ENCODE measurements at places on chromosomes 5 and 9.

DNA sequence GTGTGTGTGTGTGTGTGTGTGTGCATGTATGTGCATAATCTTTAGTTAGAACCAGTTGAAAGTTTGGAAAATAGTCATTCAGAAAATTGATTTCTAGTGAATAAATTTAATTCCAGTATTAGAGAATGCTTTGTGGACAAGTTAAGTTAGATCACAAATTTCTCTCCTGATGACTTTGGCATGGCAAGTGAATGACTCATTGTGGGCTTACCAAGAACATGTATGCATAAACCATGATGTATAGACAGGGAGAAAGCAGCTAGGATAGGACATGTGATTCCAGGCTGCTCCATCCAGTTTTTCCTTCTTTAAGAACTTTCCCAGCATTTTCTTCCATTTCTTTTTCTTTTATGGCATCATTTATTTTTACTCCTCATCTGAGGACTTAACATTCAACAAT lies 85.7 kb upstream of the SGCD start:
- no peak for DNase-seq

DNA sequence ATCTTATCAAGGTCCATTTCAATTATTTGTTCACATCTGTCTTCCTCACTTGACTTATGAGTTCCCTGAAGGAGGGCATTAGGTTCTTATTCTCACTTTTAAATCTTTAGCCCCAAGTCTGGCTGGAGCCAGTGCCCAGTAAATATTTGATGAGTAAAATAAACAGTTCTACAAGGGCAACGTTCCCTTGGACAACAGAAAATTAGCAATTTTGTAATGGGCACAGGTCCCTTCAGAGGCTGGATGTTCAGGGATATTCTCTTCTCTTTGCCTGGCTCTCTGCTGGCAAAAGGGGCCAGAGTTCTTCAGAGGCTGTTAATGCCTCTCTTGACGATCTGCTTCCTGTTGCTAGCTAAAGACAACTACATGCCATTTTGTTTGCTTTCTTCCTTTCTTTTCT lies 149.7 kb downstream of the SEMA6A start:
- DNase-seq = no peak

GRCh38 chr5:173498739-173499470 lies 117.5 kb downstream of the BOD1 start:
- DNase-seq = no peak

DNA sequence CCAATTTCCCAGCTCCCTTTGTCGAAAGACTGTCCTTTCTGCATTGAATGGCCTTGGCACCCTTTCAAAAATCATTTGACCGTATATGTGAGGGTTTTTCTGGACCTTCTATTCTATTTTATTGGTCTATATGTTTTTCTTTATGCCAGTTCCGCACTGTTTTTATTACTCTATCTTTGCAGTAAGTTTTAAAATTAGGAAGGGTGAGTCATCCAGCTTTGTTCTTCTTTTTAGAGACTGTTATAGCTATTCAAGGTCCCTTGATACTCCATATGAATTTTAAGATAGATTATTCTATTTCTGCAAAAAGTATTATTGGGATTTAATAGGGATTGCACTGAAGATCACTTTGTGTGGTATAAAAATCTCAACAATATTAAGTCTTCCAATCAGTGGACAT lies 44.2 kb upstream of the STARD4 start:
- DNase-seq = no peak

GRCh38 chr9:6068983-6069382 lies 53.6 kb upstream of the RANBP6 start:
- no peak for DNase-seq

DNA sequence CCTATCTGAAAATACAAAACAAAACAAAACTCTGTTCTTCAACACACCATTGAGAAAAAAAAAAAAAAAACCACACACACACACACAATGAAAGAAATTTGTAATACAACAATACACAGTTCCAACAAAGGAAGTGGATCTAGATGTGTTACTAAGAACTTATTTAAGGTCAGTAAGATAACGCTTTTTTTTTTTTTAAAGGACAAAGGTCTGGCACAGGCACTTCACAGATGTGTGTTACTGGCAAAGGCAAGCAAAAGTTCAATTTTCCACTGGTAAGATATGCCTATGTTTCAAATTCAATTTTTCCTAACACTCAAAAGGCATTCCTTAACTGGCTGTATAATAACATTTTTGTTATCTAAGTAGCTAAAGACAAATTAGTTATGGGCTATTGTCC lies 3.6 kb downstream of the RFK start:
- no peak for DNase-seq
